GM18507 (cell line): ENCODE measurements at places on chromosomes 3 and 15.

- no peak for DNase-seq
These were observed 31.3 kb upstream of the BCL2L10 start for GRCh38 chr15:52143873-52144272.

DNA sequence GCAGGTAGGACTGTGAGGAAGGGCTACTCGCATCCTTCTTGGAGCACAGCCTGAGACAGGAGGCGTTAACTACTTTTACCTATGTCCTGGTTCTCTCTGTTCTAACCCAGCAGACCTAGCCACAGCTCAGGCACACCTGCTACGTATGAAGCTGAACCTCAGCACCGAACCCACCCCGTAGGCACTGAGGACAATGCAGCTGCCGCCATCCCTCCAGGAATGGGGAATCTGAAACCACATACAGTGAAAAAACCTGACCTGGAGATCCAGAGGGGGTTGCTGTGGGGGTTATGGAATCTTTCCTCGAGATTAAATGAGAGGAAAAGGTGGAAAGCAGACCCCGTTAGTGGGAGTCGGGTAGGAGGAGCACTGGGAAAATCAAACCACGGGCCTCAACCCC is 14.4 kb downstream of the MST1R start:
- DNase-seq, result no peak

- DNase-seq, result no peak
These were observed 500.5 kb downstream of the TBL1XR1 start for GRCh38 chr3:176696816-176697215.

DNA sequence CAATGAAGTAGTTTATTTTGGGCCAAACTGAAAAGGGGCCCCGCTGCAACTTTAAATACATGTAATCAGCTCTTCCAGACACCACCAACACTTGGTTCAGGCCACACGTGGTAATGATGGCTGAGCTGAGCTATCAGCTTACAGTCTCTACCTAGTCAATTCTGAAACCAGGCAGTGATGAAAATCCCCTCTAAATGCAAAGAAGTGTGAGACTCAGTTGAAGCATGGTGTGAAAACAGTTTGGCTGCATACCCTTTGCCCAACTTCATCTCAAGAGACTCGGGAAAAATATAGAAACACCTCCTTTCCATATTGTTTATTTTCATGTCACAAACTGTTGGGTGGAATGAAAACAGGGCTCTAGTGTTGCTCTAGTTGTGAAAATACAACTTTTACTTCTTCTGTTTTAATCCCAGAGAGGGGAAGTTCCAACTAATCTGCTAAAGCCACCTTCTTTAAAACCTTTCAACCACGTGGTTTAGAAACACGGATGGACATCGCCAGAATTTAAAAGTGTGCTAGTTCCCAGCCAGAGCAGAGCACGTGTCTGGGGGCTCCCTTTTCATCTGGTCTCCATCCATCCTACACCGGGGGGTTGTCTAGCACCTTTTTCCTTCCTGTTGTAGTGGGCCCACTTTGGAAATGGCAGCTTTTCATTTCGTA is 229.1 kb downstream of the EPHB1 start:
- DNase-seq, result no peak

DNA sequence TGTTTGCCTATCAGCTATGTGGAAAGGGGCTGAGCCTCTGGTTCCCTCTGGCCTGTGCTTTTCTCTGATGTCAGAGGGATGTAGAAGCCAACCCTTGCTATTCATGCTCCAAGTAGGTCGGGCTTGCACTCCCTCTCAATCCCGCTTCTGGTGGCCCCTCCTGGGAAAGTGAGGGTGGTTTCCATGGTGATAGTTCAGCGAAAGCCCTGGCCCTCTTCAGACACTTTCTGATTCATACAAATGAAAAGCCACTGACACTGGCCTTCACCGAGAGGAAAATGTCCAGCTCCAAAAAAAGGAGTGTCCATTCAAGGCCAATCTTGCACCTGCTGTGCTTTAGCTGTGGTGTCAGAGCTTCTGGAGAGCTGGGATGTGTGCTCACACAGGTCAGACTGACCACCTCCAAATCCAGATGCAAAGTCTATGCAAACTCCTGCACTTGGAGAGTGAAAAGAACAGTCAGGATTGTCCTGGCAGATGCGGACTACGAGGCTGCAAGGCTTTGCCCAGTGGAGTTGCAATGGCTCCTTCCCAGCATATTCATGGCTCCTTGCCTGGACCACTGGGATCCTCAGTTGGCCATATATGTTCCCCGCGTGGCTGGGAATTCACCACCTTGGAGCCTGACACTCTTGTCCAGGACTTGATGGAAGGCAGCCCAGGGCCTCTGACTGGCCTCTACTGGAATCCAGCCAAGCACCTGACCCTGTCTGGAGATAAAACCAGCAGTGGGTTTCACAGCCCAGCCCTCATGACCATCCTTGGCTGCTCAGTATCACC is 96.6 kb downstream of the CEMIP start:
- DNase-seq, result no peak

- DNase-seq, result no peak
These were observed at the start of gene PPP1R14D for GRCh38 chr15:40828447-40829036. Gene PPP1R14D, minus strand, starts transcription at chr15:40828708. Its CDS starts 67 bp downstream, at chr15:40828641.

- no peak for DNase-seq
These were observed 264.0 kb upstream of the CRBN start for GRCh38 chr3:3443482-3443881.

DNA sequence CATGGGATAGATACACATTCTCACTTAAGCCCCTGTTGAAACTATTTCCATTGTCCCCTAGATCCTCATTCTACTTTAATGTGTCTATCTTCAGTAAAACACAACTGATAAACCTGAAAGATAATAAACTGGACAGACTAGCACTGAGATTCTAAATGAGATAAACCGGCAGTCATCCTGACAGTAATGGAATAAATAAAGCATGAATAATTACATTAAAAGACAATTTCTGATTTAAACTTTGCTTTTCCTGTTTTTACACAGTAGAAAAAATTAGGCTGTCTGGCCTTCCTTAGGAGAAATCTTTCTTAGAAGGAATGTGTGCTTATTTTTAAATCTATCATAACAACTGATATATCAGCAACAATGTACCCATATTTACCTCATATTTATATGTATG is 232.4 kb downstream of the FHIT start:
- DNase-seq, result no peak

DNA sequence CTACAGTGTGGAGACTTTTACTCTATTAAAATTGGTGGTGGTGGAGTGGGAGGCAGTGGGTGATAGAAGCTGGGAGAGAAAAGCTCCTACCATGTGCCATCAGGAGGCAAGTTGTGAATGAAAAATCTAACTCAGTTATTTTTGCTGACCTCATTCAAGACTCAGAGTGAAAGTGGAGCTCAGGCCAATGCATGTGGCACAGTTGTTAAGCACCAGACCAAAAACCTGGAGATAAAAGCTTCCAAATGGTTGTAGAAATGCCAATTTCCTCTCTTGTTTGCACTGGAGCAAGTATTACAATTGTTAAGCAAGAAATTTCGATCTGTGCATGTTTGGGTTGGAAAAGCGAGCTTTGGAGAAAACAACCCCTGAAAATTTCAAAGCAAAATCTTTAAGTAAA is 81.5 kb upstream of the PRICKLE2 start:
- DNase-seq, result no peak

- no peak for DNase-seq
These were observed 22.7 kb downstream of the IRAK2 start for GRCh38 chr3:10187290-10187876.

DNA sequence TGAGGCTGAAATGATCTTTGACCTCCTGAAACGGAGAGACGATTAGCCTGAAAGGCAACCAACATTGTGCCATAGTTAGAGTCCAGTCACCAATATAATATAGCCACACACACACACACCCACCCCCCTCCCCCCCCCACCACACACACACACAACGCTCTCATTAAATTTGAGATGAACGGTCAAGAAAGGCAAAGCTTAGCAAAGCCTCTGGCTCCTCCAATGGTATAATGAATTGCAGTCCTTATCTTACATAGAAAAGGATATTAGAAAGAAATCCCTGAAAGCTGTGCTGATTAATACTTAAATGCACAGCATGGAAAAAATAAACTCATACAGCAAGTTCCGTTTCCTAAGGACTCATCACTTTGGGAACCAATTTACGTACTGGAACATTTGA is 876 bp upstream of the ZNF385D start:
- no peak for DNase-seq

DNA sequence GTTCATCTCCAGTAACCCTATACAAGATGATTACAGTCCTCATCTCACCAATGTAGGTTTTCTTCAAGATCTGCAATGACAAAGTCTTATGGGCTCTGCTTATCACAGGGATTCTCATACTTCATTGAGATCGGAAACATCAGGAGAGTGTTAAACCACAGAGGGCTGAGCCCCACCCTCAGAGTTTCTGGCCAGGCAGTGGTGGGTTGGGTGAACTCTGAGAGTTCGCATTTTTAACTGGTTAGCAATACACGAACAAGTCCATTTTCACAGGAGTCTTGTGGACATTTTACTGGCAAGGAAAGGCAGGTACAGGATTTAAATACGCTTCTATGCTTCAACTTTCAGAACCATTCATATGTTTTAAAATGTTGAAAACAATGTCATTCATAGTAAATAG is 366.7 kb upstream of the ROBO2 start:
- no peak for DNase-seq

- DNase-seq, result peak; percentile 7
These were observed 455.0 kb upstream of the THBS1 start for GRCh38 chr15:39125904-39126303.

- DNase-seq, result no peak
These were observed 36.7 kb downstream of the RASGRF1 start for GRCh38 chr15:79053894-79054293.

DNA sequence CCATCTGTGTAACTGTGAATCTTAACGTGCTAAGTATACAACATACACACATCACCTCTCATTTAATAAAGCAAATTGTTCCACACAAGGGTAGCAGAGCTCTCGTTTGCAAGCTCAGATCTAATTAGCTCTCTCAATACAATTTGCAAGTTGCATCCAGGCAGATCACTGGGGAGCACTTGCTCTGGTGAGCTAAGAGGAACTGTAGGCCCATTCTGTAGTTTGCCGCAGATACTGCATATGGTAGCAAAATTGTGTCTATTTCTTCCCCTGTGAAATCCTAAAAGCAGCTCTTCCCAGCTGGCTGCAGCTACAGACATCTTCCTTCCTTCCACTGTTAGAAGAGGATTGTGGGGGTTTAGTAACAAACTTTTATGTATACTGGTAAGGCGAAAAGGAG is 288.7 kb upstream of the ADAMTS9 start:
- DNase-seq, result no peak

DNA sequence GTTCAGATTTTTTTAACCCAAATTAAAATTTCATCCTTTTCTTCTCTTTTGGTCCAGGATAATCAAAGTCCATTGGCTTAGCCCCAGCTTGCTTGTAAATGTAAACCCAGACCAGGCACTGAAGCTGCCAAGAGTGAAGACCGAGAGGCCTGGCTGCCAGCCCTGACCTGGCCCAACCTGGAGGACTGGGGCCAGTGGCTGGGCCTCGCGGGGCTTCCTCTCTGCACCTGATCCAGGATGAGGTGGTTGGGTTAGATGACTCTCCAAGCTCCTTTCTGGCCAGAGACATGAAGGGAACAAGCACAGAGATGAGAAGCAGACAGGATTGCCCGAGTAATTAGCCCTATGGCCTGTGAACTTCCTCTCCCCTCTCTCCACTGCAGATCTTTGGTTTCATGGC is 50.6 kb downstream of the CMTM6 start:
- DNase-seq, result no peak

DNA sequence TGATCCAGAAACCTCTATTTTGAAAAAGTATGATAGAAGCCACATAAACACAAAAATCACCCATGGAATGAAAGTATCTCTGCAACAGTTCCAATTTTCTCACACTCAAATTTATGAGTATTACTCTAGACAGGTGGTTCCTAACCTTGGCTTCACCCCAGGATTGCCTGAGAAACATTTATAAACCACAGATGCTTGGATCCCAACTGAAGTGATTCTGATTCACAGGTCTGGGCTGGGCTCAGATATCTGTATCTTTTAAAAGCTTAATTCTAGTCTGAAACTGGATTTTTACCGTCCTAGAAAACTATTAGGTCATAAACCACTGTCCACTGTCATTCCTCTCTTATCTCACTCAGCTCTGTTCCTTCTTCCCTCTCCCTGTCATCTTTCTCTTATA is 7.4 kb upstream of the SST start:
- DNase-seq, result no peak

GRCh38 chr3:114332342-114333179 is 38.7 kb downstream of the TIGIT start:
- DNase-seq, result no peak

- no peak for DNase-seq
These were observed 26.4 kb downstream of the ANXA2 start for GRCh38 chr15:60371175-60372051.

GRCh38 chr15:38076786-38077185 is 142.3 kb downstream of the TMCO5A start:
- DNase-seq, result no peak

DNA sequence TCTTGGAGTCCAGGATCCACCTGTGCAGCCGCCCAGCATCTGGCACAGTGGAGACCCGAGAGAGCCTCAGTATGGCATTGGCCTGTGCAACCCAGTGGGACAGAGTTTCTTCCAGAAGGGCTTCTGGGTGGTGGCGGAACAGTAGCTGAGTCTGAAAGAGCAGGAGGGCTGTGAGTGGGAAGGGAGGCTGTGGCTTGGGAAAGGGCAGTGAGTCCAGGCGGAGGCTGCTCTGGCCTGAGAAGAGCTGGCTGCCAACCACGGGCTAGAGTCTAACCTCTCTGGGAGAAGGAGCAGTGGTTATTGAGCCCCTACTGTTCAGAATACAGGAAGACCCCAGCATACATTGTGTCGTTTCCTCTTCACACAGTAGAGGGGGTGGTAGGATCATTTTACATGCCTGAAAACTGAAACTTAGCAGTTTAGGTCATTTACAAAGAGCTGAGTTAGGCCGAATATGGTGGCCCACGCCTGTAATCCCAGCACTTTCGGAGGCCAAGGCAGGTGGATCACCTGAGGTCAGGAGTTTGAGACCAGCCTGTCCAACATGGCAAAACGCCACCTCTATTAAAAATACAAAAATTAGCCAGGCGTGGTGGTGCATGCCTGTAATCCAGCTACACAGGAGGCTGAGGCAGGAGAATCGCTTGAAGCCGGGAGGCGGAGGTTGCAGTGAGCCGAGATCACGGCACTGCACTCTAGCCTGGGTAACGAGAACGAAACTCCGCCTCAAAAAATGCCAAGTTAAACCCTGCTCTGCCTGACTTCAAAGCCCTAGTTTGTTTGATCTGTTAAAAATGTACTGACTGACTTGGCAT is 3.2 kb downstream of the AEN start:
- DNase-seq, result no peak

- no peak for DNase-seq
These were observed 29.5 kb downstream of the TBC1D2B start for GRCh38 chr15:78047761-78048627.

- DNase-seq, result no peak
These were observed 10.2 kb downstream of the PLSCR5 start for GRCh38 chr3:146594843-146595482.

DNA sequence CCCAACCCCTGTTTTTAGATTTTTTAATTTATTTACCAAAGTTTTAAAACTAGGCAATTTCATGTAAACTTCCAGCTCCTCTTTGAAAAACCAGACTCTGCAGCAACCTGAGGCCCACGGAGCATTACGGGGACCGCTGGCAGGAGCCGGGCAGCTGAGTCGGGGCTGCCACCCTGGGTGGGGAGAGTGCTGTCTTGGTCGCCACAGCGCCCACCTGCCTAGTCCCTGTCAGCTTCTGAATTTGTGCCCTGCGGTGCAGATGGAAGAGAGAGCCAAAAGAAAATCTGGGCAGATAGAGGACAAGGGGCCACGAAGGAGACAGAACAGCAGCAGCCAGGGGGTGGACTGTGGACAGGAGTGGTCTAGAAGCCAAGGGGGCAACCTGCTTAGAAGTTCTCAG is 34.6 kb downstream of the PXYLP1 start:
- no peak for DNase-seq
